Spleen (tissue), 13 donors: ENCODE measurements at places on chromosomes 4 and X. TPM values are rescaled to one million over a fixed set of nuclear protein-coding genes. Genes with fewer than 3 reads are reported as not detected.

GRCh38 chrX:147364896-147365295 is 546.8 kb upstream of the FMR1 start:
- DNase-seq, result no peak

GRCh38 chr4:113633467-113633866 is 128.1 kb downstream of the CAMK2D start:
- no peak for DNase-seq

PITX2 gene
- not detected for polyA plus RNA-seq

CC2D2A gene
- polyA plus RNA-seq, result 2.6 TPM

DNA sequence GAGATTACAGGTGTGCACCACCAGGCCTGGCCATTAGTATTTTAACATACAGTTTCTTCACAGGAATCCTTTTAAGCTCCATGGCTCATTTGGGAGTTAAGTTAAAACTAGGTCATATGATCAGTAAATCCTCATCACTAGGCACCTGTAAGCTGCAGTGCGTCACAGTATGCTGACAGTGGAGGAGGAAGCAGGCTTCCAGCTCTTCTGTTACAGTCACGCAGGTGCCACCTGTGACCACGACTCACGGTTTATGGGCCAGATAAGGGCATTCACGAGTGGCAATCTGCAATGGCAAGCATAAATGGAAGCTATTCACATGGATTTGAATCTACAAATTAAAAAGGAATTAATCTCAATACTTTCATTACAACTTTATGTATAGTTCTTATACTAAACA is 129.4 kb upstream of the BCOR start:
- DNase-seq, result no peak

GRCh38 chr4:38241541-38241940 is 281.3 kb downstream of the PTTG2 start:
- no peak for DNase-seq

GRCh38 chrX:123807835-123808416 is 51.9 kb upstream of the XIAP start:
- DNase-seq, result no peak

DNA sequence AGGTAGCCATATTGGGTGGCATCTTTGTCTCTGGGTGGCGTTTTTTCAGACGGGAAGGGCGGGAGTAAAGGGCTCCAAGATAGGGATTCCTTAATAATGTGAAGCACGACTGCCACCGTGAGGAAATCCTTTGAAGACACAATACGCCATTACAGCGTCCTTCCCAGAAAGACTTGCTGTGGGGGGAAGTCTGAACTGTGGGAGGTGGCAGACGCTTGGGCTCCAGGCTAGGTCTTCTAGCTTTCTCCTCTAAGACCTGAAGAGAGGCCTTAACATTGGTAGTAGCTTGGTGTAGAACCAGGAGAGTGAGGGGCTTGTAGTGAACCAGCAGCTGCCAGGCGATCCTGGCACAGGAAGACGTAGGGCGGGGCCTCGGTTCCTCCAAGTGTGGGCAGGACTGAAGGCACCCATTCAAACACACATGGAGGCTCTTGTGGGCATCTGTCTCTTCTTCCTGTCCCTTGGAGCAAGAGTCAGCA is 197.3 kb downstream of the OR13H1 start:
- DNase-seq, result peak; percentile 89

GRCh38 chr4:72186714-72187113 is 154.9 kb downstream of the NPFFR2 start:
- no peak for DNase-seq

TLL1 gene
- 0.07 TPM for polyA plus RNA-seq

FGG gene
- polyA plus RNA-seq, result 0.06 TPM

DNA sequence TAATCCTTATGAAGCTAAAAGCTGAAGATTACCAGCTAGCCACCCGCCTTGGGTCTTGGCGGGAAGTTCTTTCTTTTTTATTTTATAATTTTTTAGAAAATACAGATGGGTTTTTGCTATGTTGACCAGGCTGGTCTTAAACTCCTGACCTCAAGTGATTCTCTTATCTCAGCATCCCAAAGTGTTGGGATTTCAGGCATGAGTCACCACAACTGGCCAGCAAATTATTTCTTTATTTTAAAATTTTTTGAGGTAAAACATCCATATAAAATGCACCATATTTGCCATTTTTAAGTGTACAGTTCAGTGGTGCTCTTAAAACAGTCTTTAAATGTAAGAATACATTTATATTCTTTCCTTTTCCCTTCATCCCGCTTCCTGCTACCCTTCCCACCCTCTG is 40.6 kb upstream of the ANTXR2 start:
- no peak for DNase-seq

DRD5 gene
- polyA plus RNA-seq, result not detected

DNA sequence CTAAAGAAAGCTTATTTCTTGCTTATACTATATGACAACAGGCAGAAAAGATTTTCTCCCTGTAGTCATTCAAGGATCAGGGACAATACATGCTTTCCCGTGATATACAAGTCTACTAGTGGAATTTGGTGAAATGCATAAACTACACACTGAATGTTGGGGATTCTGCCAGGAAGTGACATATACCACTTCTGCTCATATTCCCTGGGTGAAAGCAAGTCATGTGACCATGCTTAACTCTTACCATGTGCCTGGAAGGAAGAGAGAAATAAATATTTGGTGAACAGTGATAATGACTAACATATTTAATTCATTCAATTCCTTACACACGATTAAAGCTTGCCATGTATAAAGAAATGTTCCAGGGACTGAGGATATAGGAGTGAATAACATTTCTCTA is 534.6 kb downstream of the PPARGC1A start:
- no peak for DNase-seq

DNA sequence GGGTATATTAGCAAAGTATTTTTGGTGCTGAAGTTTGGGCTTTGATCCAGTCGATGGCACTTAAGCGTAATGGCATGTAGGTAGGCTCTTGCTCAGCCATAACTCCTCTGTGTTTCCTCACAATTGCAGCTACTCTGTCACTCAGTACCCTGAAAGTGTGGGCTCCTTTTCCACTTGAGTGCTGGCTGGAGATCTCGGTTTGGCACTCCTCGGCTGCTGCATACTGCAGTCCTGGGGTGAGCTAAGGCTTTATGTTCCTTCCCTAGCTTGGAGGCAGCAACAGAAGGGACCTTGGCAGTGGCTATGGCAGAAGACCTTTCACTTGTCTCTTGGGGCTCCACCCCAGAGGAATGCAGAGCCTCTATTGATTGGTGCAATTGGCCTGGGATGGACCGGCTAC is 106.7 kb upstream of the GRXCR1 start:
- no peak for DNase-seq

STOX2 gene
- polyA plus RNA-seq, result 1.00 TPM

DNA sequence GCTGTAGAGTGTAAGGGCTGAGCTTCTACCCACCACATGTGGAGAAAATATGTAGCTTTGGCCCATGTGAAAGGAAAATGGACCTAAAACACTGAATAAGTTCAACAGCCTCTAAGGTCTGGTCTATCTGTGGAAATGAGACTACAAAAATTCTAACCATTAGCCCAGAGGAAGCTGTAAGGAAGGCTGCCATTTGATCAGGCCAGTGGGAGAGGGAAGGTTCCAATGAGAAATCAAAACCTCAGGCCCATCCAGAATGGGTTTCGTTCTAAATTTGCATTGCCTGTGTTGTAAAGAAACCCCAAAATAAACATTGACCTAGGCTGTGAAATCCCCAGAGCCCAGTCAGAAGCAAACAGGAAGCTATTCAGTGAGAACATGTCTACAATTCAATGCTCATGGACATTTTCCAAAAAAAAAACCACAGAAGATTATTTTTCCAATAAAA is 320.4 kb upstream of the SLC7A11 start:
- DNase-seq, result no peak

- no peak for DNase-seq
These were observed 24.1 kb downstream of the ZCCHC12 start for GRCh38 chrX:118847676-118848075.

MID1IP1 gene
- 8.6 TPM for polyA plus RNA-seq

CNKSR2 gene
- polyA plus RNA-seq, result 1.6 TPM

ERVMER34-1 gene
- polyA plus RNA-seq, result 0.09 TPM

GYG2 gene
- 0.53 TPM for polyA plus RNA-seq

DNA sequence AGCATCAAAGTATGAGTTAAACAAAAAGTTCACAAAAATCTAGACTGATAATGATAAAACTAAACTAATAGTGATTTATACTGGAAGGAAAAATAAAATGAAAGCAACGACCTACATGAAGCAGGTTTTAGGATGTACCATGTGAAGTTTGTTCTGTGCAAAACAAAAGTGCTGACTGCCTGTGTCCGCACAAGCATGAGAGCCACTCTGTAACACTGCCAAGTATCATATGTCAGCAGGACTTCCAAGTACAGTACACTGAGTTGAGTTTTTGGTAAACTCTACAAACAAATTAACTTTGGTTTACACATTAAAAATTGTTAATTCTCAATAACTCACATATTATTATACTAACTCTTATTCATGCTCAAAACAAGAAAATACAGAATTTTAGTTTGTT is 459.0 kb downstream of the PDGFC start:
- DNase-seq, result no peak

DNA sequence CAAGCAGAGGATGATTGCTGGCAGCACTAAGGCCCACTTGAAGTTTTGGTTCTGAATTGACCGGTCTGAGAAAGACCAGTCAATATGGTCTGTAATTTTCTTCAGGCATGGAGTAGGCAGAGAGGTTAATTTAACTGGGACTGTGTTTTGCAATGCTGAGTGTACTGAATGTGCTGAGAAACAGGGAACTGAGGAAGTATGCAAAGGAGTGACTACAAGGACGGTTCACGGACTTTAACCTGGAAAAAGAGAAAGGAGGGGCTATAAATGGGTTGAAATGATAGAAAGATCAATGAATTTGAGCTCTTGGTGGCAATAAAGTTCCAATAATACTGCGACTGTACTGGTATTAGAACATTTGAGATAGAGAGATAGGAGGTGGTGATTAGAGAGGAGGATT is 84.5 kb downstream of the MAGEB17 start:
- no peak for DNase-seq
